ENCODE measurements at places on chromosomes 12 and 14.

GRCh38 chr12:123061441-123062205 is 81.1 kb downstream of the ARL6IP4 start:
- DNase-seq: no peak

GRCh38 chr12:6340032-6340638 is 1.7 kb downstream of the TNFRSF1A start:
- DNase-seq: no peak

DNA sequence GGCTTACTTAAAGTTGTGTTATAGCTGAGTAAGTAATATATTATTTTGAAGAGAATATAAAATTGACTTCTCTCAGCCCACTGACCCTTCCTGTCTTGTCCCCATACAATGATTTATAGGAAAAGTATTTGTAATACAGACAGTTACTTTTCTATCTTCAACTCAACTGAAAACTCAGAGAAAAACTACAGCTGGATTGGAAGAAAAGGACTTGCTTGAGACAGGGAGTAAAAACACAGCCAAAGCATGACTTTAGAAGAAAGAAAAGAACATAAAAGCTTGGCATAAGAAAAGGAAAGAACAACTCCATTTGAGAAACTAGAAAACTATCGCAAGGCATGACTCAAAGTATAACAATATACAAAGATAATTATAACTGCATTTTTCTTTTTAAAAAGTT is 57.5 kb downstream of the MSRB3 start:
- no peak for DNase-seq

GRCh38 chr14:85118274-85118673 is 411.7 kb upstream of the FLRT2 start:
- no peak for DNase-seq

GRCh38 chr12:6314776-6315175 is 4.3 kb downstream of the PLEKHG6 start:
- DNase-seq: no peak

DNA sequence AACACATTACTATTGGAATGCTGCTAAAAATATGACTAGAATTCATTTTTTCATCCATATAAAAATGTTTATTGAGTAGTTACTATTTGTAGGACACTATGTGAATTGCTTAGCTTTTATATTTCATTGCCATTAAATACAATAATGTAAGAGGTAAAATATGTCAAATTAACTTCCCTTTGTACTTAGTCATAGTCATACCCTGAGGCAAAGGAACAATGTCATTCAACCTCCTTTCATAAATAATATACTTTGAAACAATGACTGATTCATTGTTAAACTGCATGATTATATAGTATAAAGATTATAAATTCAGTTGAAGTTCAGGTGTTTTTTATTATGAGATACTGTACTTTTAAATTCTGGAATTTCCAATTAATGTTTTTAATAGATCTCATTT is 105.2 kb downstream of the GARIN6 start:
- DNase-seq: no peak

- DNase-seq: no peak
These were observed 166.7 kb upstream of the LHX5 start for GRCh38 chr12:113638460-113638775.

- DNase-seq: no peak
These were observed 787.7 kb upstream of the TMEM132C start for GRCh38 chr12:127479256-127479655.

- DNase-seq: no peak
These were observed 606 bp downstream of the CINP start for GRCh38 chr14:102362084-102362483.

DNA sequence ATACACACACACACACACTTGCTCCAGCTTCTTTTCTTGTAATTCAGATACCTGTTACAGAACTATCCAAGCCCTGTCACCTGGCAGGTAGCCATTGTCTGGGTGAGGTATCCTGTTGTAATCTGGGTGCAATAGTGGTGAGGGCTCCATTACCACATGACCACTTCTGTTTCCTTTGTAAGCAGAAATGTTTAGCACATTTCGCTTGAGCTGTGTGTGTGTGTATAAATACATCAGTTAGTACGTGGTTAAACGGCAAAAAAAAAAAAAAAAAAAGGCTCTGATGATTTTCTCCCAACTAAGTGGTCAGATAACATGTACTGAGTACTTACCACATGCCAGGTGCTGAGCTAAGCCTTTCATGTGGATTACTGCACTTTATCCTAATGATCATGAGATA is 129.3 kb upstream of the SSTR1 start:
- DNase-seq: no peak

GRCh38 chr12:89213139-89213538 is 139.2 kb downstream of the DUSP6 start:
- DNase-seq: no peak

GRCh38 chr14:93714605-93715004 is 73.7 kb downstream of the PRIMA1 start:
- no peak for DNase-seq

DNA sequence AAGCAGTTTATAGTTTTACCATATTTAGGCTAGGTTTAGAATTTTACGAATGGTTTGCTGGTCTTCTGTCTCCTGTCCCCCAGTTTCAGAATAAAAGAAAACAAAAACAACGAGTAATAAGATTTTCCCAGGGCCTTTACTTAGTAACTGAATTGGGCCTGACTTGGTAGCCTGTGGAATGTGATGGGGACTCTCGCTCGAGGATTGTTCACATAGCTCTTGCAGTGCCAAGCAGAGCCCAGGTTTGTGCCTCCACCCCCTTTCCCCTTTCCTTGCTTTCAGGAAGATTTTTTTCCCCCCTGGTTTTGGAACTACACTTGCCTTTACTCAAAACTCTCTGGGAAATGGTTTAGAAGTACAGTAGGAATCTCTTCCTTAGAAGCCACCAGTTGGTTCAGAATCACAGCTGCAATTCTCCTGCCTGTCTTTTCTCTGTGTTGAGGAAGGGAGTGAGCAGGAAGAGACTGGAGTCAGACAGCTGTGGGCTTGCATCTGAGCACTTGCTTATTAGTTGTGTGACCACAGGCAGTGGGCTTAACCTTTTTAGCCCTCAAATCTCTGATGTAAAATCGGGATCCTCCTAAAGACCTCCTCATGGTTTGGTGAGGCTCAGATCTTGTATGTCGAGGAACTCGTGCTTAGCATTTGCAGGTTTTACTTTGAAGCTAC is 501.2 kb downstream of the PCNX1 start:
- DNase-seq: no peak

- no peak for DNase-seq
These were observed 101.6 kb downstream of the SOX5 start for GRCh38 chr12:23847857-23848256.

- DNase-seq: no peak
These were observed 499 bp upstream of the PRKAG1 start for GRCh38 chr12:49019120-49019430.

Data from D341Med (cell line).